ENCODE measurements at places on chromosomes 5 and 9.

- DNase-seq, result peak; percentile 97
Measured at GRCh38 chr5:139708877-139709581, 60.9 kb downstream of the CXXC5 start.

DNA sequence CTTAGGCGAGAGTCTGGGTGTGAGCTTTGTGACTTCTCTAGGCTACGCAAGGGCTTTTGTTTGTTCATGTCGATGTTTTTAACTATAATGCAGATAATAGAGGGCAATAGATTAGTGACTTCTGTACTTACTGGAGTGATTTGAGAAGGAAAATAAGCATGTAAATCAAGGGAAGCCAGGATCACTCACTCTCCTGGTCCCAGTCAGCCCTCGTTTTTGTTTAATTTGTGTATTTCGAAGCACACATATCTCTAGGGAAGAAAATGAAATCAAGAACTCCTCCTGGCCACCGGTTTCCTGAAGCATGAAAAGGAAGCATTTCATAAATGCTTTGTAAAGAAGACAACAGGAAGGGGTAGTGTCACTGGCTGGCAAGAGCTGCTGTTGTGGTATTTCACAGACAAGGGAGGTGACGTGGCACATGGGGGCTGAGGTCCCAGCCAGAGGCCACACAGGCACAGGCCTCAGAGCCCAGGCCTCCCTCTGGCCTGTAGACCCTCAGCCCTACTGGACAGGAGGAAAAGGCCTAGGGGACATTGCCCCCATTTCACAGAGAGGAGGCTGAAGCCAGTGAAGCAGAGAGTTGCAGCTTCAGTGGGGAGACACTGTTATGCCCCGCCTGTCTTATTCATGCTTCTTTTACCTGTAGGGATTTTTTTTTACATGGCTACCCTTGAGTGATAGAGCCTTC is 34.1 kb downstream of the IRF1 start:
- peak; percentile 92 for DNase-seq

DNA sequence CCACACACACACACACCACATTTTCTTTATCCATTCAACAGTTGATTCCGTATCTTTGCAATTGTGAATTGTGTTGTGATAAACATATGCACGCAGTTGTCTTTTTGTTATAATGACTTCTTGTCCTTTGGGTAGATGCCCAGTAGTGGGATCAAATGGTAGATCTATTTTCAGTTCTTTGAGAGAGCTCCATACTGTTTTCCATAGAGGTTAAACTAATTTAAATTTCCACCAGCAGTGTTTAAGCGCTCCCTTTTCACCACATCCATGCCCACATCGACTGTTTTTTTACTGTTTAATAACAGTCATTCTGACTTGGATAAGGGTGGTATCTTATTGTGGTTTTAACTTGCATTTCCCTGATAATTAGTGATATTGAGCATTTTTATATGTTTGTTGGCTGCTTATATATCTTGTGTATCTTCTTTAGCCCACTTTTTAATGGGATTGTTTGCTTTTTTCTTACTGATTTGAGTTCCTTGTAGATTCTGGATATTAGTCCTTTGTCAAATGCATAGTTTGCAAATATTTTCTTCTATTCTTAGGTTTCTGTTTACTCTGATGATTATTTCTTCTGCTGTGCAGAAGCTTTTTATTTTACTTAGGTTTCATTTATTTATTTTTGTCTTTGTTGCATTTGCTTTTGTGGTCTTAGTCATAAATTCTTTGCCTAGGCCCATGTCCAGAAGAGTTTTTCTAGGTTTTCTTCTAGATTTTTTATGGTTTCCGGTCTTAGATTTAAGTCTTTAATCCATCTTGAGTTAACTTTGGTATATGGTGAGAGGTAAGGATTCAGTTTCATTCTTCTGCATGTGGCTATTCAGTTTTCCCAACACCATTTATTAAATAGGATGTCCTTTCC is 82.4 kb downstream of the SH3RF2 start:
- DNase-seq, result no peak

DNA sequence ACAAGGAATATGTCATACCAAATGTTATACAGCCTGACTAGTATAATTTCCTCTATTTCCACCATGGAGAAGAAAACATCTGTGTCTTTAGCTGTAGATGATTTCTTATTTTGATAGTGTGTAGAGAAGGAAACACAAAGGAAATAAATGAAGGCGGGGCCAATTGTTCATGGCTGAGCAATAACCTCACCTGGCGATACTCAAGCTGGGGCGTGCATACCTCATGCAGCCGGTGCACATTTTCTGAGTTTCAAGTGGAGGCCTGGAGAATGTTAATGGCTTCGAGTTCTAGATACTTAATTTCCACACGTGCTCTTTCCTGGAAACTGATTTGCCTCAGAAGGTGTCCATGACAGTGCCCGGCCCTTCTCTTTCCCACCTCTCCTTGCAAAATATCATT is 127.4 kb upstream of the TAF11L2 start:
- DNase-seq, result no peak

GRCh38 chr9:125856331-125856730 is 109.2 kb downstream of the PBX3 start:
- DNase-seq, result no peak

GRCh38 chr9:68941780-68942459 is 72.0 kb downstream of the PRKACG start:
- DNase-seq, result no peak

GRCh38 chr9:82808478-82808877 is 254.5 kb downstream of the RASEF start:
- DNase-seq, result no peak

GRCh38 chr9:7094052-7094451 is 336.3 kb downstream of the KDM4C start:
- no peak for DNase-seq

- no peak for DNase-seq
Measured at GRCh38 chr5:54761213-54761701, 224.1 kb downstream of the ESM1 start.

- DNase-seq, result no peak
Measured at GRCh38 chr5:126003309-126003708, 419.9 kb upstream of the GRAMD2B start.

All from SW480 (cell line).